Kidney (tissue), 22 donors: ENCODE measurements at places on chromosomes 2 and 18. TPM values are rescaled to one million over a fixed set of nuclear protein-coding genes. Genes with fewer than 3 reads are reported as not detected.
A peak's percentile ranks its signal among the peaks of the same experiment; 100 is the strongest.

CFC1 gene
- polyA plus RNA-seq: not detected

GRCh38 chr2:75604484-75604883 is 42.1 kb upstream of the MRPL19 start:
- peak; percentile 64 for DNase-seq

GRCh38 chr2:223069988-223070387 is 18.0 kb downstream of the KCNE4 start:
- no peak for DNase-seq

DNA sequence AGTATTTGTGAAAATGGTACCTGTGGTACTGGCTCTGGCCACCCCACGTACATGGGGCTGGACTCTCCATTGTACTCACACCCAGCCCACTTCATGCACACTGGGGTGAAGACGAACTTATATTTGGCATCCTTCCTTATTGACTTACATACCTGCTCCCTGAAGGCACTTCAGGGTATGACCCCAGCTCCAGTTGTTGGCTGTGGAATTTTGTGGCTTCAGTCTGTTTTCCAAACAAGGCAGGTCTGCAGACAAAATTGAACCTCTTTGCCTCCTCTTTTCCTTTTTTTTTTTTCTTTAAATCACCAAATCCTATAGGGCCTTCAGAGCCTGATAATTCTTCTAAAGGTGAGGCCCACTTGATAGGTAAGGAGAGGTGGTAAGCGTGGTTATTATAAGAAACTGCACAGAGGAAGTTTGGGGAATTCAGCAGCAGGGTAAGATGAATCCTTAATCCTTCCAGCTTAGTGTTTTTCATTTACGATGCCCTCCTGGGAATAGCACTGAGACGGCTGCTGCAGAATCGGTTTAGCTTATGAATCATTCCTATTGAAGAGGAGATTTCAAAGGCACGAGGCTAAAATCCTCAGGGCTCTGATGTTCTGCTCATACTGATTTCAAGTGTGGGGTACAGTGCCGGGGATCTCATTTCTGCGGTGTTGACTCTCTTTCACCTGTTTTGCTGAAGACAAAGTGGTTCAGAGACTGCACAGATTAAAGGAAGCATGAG is 55.2 kb downstream of the KIF5C start:
- no peak for DNase-seq

GRCh38 chr2:31805688-31806087 is 205.1 kb downstream of the MEMO1 start:
- DNase-seq: no peak

ANKRD36 gene
- 1.5 TPM for polyA plus RNA-seq

DNA sequence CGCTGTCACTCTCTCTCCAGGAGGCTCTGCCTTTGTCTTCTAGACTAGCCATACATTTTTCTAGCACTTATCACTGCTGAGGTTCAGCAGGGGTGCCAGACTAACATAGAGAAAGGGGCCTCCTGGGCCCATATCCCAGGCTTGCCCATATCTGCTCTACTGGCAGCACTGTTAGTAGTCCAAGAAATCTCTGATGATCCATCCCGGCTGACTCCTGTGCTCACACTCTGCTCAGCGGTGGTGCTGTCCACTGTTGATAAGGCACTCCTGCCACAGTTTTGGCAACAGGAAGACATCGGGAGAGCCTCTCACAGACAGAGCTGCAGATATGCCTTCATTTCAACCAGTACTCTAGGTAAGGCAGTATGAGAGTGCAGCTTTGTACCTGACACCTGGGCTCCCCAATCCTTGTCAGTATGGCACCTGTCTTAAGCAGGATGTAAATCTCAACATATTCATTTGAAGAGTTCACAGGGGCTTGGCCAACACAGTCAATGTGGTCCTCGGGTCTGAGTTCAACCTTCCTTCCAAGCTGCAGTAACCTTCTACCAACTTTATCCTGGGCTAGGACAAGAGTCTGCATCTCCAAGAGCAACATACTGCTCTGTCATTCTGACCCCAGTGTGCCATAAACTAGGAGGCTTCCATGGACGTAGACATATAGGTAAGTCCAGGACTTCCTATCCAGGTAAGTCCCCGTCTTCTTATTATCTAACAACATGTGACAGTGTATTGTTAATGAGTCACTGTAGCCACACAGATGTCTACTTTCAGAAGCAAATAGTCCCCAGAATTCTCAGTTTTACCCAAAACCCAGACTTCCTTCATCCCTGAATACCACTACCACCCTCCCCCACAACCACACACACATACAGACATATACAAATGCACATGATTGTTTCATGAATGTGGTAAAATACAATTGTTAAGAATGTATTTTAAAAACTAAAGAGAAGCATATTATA is 16.2 kb downstream of the KLF7 start:
- DNase-seq: no peak

- no peak for DNase-seq
Measured at GRCh38 chr2:196974970-196975369, 48.5 kb upstream of the PGAP1 start.

DNA sequence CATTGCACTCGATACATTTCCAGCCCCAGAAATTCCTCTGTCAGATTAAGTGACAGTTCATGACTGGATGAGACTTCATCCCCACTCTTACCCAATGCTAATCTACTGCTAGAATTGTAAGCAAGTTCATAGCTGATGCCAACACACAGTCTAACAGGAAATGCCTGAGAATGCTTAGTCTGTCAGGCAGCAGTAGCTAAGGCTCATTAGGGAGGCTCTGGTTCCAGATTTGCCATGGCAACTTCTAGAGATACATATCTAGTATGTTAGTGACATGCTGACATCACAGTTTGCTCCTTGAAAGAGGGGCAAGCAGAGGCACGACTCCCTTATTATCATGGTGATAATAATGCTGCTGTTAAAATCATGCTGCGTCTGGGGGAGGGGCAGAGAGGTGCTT is 198.4 kb downstream of the RBM43 start:
- no peak for DNase-seq

DNA sequence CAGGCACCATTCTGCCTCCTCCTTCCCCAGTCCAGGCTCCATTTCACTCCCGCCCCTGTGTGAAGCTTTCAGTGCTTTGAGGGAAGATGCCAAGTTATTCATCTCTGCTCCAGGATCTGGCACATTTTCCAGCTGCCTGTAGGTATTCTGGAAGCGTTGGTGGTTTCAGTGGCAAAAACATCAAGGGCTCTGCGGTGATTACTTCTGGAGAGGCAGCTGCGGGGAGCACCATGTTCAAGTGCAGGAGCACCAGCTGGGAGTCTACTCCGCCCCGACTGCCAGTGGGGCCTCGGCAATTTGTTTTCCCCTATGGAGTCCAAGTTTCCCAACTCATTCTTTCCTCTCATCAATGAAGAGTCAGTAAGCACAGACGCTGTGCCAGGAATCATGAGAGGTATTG is 211.7 kb downstream of the CLIP4 start:
- no peak for DNase-seq

DNA sequence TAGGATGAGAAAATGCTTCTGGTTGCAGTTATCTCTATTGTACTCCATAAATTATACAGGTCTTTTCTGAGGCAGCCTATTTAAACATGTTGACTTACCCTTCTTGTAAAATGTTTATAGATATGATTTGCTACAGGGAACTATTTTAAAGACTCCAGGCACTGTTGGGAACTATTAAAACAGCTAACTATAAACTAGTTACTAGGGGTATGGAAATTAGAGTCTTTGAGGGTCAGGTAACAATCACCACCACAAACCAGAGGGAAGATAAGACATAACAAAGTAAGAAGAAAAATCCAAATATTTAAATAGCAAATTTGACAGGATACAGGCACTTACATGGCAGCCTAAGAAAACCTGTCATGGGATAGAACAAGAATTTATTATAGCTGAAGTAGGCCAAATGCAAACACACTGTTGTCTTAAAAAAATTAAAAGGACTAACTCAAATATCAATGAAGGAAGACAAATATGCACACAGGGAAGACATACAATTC is 251.0 kb upstream of the CWC22 start:
- no peak for DNase-seq

- DNase-seq: no peak
Measured at GRCh38 chr2:214987261-214987660, 151.2 kb downstream of the ABCA12 start.

PLEKHH2 gene
- 4.3 TPM for polyA plus RNA-seq

CERS6 gene
- polyA plus RNA-seq: 9.4 TPM

GRCh38 chr2:156459720-156460119 is 23.5 kb downstream of the GPD2 start:
- no peak for DNase-seq
